RKO (cell line): ENCODE measurements at places on chromosomes 5 and 9.

DNA sequence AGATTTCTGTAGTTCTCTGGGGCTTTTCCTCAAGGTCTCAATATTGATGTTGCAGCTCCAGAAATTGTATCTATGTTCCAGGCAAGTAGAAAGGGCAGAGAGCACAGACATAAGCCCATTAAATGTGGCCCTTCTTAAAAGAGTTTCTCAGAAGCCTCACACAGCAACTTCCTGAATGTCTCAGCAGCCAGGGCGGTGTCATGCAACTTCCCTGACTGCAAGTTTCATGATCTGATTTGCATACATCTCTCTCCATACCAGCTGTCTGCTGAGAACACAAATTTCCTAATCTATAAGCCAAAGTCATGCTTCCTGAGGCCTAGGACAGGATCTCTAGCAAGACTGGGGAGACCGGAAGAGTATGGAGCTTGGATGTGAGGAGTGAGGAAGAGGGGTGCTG lies 13.0 kb downstream of the RGS7BP start:
- DNase-seq: no peak

- DNase-seq: no peak
These were observed 19.5 kb downstream of the NR3C1 start for GRCh38 chr5:143383988-143384387.

DNA sequence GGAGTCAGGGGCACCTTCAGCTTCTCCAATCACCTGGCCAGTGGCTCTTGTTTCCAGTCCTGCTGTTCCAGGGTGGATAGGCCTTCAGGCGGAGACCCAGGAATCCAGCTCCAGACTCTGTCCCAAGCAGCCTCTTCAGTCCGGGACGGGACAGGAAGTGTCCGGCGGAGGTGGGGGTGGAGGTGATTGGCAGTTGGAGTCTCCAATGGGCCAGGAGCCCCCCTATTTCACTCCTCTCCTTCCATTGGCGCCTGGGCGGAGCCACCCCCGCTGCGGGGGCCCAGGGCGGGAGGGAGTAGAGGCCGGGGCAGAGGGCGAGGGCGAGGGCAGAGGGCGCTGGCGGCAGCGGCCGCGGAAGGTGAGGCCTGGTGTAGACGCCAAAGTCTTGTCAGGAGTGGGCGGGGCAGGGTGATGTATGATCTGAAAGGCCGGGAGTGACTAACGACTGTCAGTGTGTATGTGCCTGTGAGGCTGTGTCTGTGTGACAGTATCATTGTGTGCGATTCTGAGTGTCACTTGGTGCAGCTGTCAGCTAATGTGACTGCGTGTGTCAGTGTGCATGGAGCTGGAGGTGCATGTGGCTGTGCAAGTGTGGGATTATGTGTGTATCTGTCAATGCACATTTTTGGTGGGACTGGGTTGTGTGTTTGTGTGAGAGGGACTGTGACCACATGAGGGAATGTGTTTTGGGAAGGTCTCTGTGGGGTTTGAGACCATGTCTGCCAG lies at the start of gene IL11RA:
TSS of gene IL11RA (plus strand) at position 310 of the 726 bp plus-strand sequence. CDS start 3,033 bp downstream, outside the sequence.
- peak; percentile 92 for DNase-seq

DNA sequence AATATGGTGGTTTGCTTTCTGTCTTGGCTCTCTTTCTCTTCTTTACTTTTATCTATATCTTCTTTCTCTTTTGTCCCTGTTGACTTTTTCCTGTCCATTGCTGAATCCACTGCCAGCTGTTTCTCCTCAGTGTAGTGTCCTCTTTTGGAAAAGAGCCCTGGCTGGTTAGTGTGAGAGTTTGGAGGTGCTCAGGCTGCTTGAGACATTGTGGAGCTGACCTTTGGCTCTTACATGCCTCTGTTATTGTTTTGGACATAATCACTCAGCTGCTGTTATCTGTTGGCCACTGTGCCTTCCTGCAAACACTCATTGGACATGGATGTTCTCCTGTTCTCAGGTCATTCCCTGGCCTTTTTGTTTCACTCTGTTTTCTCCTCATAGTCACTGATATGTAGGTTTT lies 295.4 kb upstream of the RIOK2 start:
- DNase-seq: no peak

DNA sequence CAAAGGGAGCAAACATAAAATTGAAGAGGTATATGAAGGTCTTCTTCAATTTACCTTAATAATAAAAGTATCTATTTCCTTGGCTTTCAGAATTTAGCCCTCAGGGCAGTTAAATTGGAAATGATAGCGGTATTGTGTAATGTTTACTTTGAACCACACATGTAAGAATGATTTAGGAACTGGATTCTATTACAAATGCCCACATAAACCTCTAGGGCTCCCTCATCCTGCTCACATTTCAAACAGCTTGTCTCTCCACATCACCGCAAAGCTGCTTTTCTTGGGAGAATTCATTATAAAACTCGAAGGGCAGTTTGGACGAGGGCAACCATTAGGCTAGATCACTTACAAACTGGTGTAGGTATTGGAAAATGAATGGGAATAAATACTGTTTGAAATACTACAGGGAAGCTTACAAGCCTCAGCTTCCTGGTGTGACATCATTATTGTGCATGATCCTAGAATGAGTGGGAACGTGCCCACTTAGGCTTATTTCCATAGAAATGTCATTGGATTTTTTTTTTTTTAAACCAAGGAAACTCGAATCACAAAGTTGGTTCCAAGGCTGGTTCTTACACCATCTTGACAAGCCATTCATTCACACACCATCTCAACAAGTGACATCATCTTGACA lies 47.3 kb downstream of the MTRR start:
- DNase-seq: no peak

- no peak for DNase-seq
These were observed 3.8 kb upstream of the MIGA2 start for GRCh38 chr9:129032541-129033159.

- peak; percentile 50 for DNase-seq
These were observed 126.5 kb downstream of the MRPS30 start for GRCh38 chr5:44935262-44935661.

DNA sequence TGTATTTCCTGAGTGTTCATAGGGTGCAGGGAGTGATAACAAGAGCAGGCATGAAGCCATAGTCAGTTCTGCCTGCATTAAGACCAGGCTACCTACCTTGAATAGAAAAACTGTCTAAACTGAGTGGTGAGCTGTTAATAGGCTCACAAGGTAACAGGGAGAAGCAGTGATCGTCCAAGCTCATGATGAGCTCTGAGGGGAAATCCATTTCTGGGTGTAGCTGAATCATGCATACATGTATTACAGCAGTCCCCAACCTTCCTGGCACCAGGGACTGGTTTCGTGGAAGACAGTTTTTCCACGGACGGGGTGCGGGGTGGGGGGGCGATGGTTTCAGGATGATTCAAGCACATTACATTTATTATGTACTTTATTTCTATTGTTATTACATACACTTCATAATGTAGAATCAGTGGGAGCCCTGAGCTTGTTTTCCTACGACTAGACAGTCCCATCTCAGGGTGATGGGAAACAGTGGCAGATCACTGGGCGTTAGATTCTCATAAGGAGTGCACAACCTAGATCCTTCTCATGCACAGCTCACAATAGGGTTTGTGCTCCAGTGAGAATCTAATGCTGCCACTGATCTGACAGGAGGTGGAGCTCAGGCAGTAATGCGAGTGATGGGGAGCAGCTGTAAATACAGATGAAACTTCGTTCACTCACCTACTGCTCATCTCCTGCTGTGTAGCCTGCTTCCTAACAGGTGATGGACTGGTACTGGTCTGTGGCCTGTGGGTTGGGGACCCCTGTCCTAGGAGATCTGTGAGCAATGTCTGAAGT lies 100.0 kb upstream of the IL6ST start:
- no peak for DNase-seq

DNA sequence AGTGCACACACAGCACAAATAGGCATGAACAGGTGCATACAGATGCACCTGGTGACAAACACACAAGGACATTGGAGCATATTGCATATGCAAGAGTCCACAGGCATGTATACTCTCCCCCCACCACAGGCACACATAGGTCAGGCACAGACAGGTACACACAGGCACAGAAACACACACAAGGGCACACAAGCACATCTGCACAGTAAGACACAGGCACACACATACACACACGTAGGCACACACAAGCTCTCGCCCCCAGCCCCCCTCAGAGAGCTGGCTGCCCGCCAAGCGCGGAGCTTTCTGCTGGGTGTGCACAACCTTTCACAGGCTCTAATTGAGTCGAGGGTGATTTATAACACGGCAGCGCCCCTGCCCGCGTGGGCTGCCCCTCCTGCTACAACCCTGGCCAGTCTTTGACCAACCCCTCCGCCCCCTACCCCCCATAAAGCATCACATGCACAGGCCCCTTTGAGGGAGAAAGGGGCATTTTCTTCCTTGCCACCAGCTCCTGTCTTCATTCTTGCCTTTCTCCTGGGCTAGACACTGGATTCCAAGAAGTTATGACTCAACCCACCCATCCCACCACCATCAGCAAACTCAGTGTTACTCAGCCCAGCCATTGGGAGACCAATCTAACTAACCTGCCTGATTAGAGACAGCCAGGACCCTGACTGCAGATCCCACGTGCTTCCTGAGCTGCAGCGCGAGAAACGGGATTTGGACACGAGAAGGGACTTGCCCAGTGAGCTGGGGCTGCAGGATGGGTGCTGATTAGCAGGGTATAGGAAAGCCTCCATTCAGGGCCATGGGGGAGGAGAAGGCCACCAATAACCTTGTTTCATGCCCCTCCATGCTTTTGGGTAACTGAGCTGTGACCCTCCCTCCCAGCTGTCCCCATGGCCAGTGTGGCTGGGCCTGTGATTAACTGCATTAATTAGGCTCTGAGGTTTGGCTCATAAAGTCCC lies 42.8 kb upstream of the PSD2 start:
- DNase-seq: no peak

GRCh38 chr9:127792417-127793031 lies 6.7 kb downstream of the CDK9 start:
- no peak for DNase-seq

GRCh38 chr9:752201-752600 lies 89.3 kb upstream of the DMRT1 start:
- peak; percentile 68 for DNase-seq

GRCh38 chr5:77221115-77221514 lies 10.6 kb downstream of the PDE8B start:
- DNase-seq: no peak

DNA sequence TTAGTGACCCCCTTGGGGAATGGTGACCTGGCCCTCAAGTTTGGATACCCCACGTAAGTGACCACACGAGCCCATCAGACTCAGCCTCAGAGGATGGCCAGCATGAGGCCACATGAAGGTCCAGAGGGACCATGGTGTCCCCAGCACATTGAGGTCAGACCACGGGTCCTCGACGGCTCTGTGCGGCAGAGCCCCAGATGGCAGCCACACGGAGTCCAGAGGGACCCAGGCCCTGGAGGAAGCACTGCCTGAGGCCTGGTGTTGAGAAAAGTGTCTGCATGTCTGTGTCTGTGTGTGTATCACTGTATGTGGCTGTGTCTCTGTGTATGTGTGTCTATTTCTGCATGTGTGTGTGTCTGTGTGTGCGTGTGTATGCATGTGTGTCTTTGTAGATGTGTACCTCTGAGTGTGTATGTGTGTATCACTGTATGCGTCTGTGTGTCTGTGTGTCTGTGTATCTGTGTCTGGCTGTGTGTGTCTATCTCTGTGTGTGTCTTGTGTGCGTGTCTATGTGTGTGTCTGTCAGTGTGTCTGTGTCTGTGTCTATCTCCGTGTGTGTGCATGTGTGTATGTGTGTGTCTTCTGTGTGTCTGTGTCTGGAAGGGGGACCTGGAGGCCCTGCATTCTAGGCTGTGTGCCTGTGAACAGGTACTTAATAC lies 992 bp downstream of the LCNL1 start:
- no peak for DNase-seq

DNA sequence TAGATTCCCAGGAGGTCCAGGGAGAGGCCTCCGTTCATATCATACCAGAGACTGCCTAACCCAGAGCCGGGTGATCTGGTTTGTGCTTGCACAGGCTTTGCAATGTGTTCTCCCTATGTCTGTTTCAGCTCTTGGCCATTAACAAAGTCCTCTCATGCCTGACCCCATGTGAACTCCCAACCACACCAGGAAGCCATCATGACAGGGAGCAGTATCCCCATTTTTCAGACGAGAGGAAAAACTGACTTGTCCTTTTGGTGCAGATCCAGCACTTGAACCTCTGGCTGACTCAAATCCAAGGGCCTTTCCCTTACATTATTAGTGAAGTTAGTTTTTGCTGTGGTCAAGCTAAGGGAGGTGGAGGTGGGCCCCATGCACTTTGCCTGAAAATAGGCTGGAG lies 58.4 kb downstream of the TEX10 start:
- DNase-seq: no peak

GRCh38 chr9:137784641-137785513 lies 92.7 kb upstream of the CACNA1B start:
- DNase-seq: no peak

- DNase-seq: no peak
These were observed 23.0 kb downstream of the RIGI start for GRCh38 chr9:32503008-32503407.

DNA sequence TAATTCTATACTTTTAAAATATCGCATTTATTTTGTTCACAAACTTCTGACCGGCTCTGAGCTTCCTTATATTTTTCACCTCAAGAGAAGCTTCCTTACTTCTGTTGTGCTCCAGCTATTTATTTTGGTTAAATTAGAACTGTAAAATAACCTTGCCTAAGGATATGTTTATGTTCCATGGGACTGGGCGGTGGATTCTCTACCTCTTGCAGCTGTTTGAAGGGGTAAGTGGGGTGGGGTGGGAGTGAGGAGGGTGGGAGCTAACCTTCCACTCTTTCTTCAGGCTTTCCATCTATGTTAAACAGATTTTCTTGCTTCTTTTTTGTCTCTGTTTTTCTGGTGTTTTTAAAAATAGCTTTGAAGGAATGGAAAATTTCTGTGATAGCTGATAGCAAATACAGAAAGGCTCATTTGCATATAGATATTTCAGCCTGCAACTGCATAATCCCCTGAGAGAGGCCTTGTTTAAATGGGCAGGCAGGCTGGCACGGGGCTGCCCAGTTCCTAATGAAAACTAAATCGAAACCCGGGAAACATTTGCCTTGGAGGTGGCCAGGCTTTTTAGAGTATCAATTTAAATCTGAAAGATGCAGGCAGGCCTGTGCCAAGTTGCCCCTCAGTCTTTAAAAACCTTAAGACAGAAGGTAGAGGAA lies 122.1 kb upstream of the DMAC1 start:
- DNase-seq: no peak

DNA sequence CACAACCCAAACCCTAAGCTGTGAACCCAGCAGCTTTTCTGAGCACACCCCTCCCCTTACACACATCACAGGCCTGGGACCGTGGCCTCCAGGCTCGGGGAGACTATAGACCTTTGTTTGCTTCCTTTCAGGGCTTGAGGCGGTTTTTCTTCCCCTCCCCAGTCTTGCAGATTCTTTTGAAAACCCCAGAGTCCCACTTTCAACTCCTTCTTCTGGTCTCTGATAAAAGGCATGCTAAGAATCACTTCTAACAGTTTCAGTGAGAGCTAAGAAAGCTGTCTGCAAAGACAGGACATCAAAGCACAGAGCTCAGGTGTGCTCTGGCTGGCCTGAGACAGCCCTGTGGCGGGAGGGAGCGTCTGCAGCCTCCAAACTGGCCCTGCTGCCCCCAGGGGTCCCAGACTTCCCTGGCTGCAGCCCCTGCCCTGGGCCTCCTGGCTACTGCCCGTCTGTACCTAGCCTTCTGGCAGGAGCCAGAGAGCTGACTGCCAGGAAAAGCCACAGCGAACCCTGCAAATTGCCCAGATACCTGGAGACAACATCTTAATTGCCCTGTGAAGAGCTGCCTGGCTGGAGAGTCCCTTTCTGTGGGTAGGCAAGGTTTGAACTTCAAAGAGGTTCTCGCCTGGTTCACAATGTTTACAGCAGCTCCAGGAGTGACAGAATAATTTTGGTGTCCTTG lies 138.9 kb downstream of the GADD45G start:
- no peak for DNase-seq

GRCh38 chr5:77748160-77748559 lies 28.0 kb downstream of the TBCA start:
- DNase-seq: no peak
